AML-193 (cell line): ENCODE measurements at places on chromosomes 2 and 18.

DNA sequence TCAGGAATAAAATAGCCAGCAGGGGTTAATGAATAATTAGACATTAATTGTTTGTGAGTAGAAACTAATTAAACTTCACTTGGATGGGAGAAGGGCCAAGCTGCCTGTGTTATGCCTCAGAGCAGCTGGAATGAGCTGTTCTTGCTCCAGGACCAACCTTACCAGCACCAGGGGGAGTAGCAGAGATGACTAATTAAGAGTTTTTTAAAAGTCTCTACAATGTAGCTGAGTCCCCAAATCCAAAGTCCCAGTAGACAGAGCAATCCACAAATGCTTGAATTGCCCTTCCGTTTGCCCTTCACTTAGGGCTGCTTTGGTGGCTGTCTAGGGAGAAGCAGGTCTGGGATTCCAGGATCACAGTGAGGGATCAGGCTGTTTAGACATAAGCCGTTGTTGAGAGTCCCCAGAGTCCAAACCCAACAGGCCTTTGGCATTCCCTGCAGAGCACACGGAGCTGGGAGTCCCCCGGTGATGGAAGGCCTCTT is 59.4 kb downstream of the RHOB start:
- DNase-seq = no peak

DNA sequence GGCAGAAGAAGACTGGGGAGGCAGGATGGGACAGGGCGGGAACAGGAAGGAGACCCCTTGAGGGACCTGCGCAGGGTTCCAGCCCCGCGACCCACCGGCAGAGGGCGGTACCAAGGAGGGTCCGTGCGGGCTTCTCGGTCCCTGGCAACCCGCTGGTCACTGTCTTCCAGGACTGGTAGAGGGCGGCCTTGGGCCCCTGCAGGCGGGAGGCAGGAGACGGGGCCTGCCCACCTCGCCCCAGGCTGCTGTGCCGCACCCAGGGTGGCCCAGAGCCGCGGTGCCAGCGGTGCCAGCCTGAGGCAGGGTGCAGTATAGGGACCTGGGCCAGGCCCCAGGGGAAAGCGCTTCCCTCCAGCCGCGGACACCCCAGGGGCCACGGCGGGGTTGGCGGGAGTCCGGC is 34.5 kb downstream of the NEURL3 start:
- DNase-seq = no peak

DNA sequence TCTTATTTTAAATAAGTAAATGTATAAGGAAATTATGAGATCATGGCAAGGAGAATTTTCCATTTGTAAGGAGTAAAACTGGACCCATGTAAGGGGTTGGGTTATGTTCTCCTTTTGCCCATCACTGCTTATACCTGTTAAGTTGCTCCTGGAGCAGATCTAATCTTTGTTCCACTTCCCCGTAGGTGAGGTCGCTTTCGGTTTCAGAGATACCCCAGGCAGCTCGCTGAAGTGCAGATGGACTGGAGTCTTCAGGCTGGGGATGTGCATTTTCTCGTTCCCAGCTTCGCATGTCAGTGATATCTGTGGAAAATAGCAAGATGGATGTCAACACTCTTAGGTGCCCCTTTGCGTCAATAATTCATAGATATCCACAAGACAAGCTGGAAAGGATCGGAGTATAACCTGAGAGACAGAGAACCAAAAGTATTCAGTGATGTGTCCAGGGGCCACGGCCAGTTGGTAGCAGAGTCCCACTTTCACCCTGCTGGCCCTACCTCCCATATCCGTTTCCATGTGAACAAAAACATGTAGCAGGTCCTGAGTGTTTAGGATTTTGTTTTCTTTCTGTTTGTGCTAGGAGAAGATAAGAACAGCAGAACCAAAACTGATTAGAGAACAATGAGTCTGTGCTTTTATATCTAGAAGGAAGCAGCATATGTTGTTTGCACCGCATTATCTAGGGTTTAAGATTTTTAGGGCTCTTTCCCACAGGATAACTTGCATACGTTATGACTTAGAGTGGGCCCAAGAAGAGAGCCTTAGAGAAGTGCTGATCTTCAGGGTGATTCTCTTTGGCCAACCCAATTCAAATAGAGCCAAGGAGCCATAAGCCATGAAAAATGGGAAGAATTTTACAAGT is 36.0 kb downstream of the GCA start:
- no peak for DNase-seq

DNA sequence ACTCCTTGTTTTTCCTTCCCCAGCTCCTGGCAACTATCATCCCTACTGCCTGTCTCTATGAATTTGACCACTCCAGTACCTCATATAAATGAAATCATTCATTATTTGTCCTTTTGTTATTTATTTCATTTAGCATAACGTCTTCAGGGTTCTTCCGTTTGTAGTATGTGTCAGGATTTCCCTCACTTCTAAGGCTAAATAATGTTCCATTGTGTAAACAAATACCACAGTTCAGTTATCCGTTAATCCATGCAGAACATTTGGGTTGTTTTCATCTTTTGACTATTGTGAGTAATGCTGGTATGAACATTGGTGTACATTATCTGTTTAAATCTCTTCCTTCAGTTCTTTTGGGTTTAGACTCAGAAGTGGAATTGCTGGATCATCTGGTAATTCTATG is 18.8 kb downstream of the DYNC2LI1 start:
- DNase-seq = no peak

DNA sequence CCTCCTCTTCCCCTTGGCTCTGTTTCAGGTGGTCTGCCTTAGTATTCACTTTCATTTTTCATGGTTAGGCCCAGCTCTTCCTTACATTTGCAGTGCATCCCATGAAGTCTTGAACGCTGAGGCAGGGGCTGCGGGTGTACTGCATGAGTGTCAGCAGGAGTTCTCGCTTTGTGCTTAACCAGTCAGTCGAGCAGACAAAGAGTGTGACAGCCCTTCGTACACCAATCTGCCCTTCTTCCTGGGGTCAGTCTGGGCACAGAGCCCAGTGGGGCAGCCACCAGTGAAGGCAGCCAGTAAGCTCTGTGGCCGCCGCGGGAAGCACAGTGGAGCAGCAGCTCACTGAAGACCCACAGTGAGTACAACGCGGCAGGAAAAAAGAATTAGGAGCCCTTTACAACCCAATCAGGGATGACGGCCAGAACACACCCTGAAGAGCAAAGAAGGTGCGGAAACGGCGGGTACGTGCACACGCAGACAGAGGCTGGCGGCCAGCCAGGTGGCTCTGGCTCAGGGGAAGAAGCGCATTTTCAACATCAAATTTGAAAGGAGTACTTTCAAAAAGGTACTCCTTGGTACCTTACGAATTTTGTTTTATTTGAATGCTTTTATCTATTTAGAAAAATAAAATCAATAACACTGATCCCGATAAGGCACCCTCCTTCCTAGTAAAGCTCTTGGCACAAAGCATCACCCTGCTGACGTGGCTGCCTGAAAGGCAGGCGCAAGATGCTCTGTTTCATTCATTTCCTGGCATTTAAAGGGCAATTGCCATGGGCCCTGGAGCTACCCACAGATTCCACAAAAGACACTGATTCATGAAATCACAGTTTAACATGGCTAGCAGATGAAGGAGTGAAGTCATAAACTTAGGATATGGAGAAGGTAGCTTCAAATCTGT is 47.0 kb upstream of the SEMA4C start:
- DNase-seq = no peak

DNA sequence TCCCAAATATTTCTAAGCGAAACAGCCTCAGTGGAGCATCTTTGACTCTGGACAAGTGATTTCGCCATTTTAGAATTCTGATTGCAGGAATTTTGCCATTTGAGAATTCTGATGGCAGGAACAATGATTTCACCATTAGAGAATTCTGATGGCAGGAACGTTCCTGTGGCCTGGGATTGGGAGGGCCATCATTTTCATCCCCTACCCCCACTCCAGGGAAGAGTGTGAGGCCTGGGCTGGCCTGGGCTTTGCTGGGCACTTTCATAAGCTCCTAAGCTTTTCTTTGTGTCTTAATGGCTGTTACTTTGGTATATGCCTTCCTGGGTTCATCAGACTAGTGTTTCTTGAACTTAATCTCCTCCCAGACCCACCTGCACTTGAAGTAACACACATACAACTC is 129.3 kb upstream of the EPAS1 start:
- no peak for DNase-seq

DNA sequence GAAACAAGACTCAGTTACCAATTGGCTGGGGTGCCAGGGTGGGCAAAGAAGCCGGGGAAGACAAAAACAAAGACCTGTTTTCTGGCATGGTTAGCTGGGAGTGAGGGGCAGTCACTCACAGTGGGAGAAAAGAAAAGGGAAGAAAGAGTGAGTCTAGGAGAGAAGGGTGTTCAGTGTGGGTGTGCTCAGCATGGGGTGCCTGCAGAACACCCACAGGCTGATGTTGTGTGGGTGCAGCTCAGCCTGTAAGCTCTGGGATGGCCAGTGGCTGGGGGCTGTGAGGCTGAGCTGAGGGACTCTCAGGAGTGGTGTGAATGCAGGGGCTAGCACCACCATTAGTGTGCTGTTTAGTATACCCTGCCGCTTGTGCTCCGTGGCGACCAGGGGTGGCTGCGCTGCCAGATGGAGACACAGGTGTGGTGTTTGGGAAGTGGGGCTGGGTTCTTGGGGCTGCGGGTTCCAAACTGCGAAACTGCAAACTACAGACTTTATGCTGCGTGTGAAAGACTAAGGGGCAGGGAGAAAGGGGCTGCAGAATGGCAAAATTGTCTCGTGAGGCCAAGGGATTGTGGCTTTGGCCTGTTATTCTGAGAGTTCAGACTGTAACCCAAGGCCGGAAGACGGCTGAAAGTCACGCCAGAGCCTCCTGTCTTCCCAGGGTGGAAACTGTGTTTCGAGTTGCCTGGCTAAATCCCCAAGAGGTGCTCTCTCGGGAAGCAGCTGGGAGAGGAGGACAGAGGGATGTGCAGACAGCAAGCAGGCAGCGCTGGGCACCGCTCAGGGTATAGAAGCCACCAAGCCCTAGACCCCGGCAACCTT is 156.3 kb downstream of the TTC32 start:
- no peak for DNase-seq

DNA sequence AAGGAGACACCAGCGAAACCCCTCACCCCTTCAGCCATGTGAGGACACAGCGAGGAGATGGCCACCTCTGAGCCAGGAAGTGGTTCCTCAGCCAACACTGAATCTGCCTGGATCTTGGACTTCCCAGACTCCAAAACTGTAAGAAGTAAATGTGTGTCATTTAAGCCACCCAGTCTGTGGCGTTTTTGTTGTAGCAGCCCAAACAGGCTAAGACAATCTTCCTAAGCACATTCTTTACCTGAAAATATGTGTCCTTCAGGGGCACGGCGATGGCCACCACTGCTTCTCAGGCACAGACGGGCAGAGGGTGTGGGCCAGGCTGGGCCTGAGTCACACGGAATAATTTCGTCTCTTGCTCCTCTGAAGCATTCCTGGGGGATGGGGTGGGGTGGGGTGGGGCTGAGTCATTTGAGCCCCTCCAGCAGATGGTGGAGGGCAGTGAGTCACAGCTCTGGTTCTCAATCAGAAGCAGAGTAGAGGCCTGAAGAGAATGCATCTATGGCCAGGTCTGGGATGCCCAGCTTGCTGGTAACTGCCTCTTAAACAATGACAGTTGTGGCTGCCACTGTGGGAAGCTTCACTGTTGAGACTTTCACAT is 142.4 kb downstream of the CAPN13 start:
- no peak for DNase-seq

DNA sequence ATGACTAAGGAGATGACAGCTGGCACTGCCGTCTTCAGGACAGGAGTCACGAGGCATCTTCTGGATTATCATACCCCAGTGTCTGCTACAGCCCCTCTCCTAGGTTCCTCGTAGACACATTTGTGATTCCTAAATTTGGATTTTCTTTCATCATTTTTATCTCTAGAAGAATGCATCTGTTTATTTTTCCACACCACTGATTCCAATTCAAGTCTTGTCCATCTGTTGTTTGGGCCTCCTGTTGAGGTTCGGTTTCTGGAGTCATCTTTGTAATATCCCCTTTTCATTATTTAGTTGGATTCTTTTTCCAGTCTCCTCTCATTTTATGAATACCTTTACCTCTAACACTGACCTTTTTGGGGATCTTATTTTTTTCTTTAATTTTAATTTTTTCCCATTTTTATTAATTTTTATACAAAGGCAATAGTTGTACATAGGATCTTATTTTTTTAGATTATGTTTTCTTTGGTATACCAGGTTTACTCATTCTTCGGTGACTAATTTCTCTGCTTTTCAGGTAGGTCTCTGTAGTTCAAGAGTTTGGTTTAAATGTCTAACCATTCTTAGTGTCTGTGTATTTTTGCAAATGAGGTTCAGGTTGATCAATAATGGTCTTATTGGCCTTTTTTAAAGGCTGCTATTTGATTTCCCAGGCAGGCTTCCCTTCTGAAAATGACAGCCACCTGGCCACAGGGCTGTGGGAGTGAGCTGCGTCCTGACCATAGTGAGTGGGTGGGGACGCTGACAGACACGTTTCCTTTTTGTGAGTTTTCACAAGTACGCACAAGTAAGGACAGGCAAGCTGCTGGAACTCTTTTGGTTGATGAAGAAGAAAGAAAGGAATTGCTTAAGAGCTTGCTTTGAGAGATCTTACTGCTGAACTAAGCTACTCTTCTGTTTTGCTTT is 34.5 kb downstream of the FARP2 start:
- no peak for DNase-seq

- DNase-seq = no peak
Observed at GRCh38 chr2:169891593-169892298, 64.5 kb downstream of the UBR3 start.

DNA sequence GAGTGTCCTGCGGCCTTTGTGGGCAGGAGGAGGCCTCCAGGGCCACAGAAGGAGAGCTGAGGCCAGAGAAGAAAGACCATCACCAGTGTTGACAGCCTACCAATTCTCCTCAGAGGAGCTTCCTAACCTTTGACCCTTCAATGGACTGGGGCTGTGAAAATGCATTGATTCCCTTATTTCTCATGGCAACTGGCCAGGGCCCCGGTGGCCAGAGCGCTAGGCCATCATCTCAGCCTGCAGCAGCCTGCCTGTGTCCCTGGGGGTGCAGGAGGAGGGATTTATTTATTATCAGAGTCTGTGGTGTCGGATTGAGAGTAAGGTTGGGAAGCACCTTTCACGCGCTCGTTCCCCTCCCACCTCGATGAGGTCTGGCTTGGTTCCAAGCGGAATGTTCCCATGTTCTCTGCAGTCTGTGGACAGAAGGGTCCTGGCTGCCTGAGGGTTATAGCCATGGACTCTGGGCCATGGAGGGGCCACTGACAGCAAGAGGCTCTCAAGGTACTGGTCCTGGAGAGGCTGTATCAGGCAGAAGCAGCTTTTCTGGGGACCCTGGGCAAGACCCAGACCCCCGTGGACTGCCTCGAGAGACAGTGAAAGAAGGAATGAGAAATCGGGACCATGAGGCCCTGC is 53.8 kb downstream of the CYP27C1 start:
- DNase-seq = no peak

DNA sequence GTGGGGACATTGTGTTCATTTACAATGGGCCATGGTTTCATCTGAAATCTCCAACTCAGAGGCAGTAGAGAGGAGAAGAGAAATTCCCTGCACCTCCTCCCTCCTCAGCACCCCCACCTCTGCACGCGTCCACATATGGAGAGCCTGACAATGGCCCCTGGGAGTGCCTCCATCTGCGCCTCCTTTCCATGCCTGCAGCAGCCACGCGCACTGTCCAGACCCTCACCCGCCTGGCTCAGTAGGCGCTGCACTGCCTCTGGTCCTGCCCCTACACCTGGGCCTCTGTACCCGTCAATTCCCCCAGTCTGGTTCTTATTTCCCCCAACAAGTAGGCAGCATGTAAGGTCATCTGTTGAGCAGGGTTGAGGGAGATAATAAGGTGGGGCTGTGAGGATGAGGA is 23.8 kb downstream of the MPHOSPH10 start:
- DNase-seq = no peak

GRCh38 chr2:136319651-136320050 is 201.7 kb upstream of the CXCR4 start:
- DNase-seq = no peak

- DNase-seq = no peak
Observed at GRCh38 chr2:109613081-109613921, 465 bp downstream of the SEPTIN10 start.
